ENCODE measurements at places on chromosomes 1 and 21. TPM values are rescaled to one million over a fixed set of nuclear protein-coding genes. Genes with fewer than 3 reads are reported as not detected.

Gene CCDC17
- 0.87 TPM for total RNA-seq

Gene OLFML2B
- total RNA-seq = 0.09 TPM

Gene MCOLN3
- total RNA-seq = under 0.01 TPM

Gene EPHA2
- total RNA-seq = 65.6 TPM

Gene VANGL1
- 19.0 TPM for total RNA-seq

Gene ATP1A1
- 142 TPM for total RNA-seq

Gene LRRC7
- 0.09 TPM for total RNA-seq

Gene CRYAA
- total RNA-seq = not detected

Gene FLG2
- total RNA-seq = not detected

Gene VWA5B1
- total RNA-seq = not detected

Gene PBX1
- 1.5 TPM for total RNA-seq

Gene SELL
- total RNA-seq = 0.60 TPM

Gene ANKRD45
- under 0.01 TPM for total RNA-seq

Gene TFB2M
- total RNA-seq = 14.3 TPM

Gene RHD
- 0.33 TPM for total RNA-seq

Gene SPATA21
- not detected for total RNA-seq

Gene GMEB1
- 6.5 TPM for total RNA-seq

Gene TCP10L
- total RNA-seq = 0.17 TPM

Gene IGSF3
- total RNA-seq = 40.5 TPM

Gene ZNF593
- 21.5 TPM for total RNA-seq

Gene CYP4A11
- not detected for total RNA-seq

Gene ADGRL2
- total RNA-seq = 6.7 TPM

Gene TRIM67
- not detected for total RNA-seq

Gene OR13G1
- total RNA-seq = not detected

Gene AADACL3
- total RNA-seq = not detected

Gene LIPI
- not detected for total RNA-seq

Gene TMCO2
- not detected for total RNA-seq

Gene ANGPTL7
- total RNA-seq = not detected

Gene C1orf167
- 0.17 TPM for total RNA-seq

Gene NUAK2
- 1.5 TPM for total RNA-seq

Gene C8B
- total RNA-seq = not detected

Gene FCRLA
- not detected for total RNA-seq

Gene OR11L1
- total RNA-seq = not detected

Gene DNM3
- total RNA-seq = 1.5 TPM

Gene ACTL8
- total RNA-seq = not detected

Gene GNAI3
- total RNA-seq = 11.8 TPM

Gene MX2
- total RNA-seq = 0.22 TPM

Gene PLEKHA6
- total RNA-seq = 0.43 TPM

Gene GRIK3
- total RNA-seq = not detected

Measured in dermis lymphatic vessel endothelial cell (primary cell).